ENCODE measurements at places on chromosomes 5 and 9.

DNA sequence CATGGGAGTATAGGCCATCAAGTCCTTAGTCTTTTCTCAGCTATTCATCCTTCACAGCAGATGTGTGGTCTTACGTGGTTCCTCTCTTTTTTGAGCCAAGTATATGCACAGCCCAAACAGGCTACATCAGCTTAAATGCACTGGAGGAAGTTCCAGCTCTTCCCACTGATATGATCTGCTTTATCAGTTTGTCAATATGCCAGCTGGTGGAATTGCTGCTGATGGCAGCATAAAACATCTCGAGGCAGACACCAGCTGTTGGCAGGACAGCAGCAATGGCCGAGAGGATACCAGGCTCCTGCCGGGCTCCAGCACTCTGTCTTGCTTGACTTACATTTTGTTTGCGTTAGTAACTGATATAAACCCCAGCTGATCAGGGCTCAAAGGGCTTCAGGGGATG lies 143.4 kb downstream of the TENT4A start:
- DNase-seq = no peak

DNA sequence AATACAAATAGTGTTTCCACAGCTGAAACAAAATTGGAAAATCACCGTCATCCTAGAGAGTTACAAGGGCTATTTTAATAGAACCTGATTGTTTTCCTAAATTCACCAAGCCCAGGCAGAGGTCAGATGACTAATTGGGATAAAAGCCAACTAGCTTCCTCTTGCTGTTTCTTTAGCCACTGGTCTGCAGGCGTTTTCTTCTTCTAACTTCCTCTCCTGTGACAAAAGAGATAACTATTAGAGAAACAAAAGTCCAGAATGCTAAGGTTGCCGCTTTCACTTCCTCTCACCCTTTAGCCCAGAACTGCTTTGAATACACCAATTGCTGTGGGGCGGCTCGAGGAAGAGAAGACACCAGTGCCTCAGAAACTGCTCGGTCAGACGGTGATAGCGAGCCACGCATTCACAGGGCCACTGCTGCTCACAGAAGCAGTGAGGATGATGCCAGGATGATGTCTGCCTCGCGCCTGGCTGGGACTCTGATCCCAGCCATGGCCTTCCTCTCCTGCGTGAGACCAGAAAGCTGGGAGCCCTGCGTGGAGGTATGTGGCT lies at the start of gene TLR4:
TSS of gene TLR4 (plus strand) at position 380 of the 552 bp plus-strand sequence. CDS start at position 450, 70 bp downstream.
- DNase-seq = peak; percentile 48

DNA sequence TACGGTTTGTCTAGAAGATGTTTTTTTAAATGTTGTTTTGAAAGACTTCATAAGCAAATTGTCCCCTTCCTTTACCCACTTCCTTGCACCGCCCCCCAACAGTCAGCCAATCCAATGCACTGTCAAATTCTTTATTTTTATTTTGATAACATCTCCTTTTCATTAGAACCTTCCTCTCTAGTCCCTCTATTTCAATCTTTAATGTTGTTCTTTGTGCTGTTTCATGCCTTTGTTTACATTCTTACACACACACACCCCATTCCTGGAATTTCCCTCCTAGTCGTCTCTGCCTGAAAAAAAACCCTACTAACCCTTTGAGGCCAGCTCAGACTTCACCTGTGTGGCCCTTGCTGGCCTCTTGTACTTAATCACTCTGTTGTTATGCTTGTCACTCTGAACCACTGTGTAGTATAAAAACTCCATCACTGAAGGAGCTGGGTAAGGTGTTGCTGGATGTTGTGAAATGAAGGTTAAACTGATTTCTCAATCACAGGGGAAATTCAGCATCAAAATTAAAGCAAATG lies 133.4 kb downstream of the UGCG start:
- no peak for DNase-seq

- DNase-seq = no peak
Observed at GRCh38 chr5:15034379-15034778, 162.8 kb upstream of the ANKH start.

DNA sequence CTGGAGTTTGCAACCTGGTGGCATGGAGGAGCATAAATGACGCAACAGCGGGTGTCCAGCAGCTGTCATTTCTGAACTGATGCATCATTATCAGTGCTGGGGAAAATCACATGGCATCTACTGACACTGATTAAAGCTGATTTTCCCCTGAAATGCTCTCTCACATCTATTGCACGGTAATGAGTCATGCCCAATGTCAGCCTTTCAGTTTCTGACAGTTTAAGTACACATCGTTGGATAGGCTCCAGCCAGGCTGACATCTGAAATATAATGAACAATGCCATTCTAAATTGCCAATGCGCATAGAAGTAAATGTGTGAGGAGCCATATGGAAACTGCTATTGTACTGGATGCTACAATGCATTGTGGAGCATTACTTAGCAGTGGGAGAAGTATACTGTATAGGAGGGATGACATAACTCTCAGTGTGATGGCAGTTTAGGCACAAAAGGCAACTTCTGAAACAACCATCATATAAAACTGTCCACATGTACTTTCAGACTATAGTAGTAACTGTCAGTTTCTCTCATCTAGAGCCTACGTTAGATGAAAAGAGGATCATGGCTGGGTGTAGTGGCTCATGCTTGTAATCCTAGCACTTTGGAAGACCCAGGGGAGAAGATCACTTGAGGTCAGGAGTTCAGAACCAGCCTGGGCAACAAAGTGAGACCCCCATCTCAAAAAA lies 389.3 kb upstream of the DMAC1 start:
- DNase-seq = no peak

- DNase-seq = no peak
Observed at GRCh38 chr9:77839459-77840140, 191.5 kb upstream of the GNA14 start.

DNA sequence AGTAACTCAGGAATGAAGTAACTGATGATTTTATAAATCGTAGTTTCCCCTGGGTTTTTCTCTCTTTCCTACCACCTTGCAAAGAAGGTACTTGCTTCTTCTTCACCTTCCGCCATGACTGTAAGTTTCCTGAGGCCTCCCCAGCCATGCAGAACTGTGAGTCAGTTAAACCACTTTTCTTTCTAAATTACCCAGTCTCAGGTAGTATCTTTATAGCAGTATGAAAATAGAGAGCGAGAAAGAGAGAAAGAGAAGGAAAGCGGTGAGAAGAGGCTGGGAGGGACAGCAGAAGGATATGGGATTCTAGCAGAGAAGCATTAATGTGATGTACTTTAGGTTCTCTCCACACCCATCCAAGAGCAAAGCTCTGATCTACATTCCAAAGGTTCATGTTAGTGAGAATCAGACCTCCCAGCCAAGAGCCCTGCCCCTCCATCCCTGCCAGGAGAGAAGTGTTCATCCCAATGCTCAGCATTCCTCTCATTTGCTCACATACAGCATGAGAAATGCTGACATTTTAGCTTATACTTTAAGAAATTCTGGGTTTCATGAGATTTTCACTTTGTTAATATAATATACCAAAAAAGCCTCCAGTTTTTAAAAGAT lies 185.0 kb upstream of the PTGER4 start:
- no peak for DNase-seq

- no peak for DNase-seq
Observed at GRCh38 chr5:10760921-10761184, 181 bp downstream of the DAP start.

GRCh38 chr9:129383019-129383560 lies 205.0 kb upstream of the IER5L start:
- no peak for DNase-seq

- no peak for DNase-seq
Observed at GRCh38 chr9:130756455-130757152, 63.0 kb downstream of the EXOSC2 start.

DNA sequence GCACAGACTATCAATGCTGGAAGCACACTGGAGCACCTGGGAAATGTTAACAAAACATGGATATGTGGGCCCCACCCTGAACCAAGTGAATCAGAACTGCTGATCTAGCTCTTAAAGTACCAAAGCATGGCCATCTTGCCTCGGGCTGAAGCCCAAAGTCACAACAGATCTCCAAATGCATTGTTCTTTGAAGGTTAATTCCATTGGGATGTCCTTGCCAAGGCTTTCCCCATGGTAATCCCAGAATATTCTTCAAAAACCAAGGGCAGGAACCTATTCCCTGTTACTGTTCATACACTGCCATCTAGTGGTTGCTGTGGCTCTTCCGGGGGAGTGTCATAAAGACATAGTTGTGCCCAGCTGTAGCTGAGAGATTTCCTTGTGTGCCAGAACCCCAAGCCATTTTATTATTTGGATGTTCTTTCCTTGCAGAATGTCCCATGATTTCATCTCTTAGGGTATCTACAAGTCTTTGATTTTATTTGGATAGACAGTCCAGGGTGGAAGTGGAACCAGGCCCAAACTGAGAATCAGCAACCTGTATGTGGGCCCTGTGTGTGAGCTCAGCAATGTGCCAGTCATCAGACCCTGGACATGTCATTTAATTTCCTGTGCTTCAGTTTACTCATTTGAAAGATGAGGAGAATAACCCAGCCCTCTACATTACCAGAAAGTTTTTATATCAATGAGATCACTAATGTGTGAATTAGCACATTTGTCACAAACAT lies 290.0 kb downstream of the ACTL7B start:
- DNase-seq = peak; percentile 74

DNA sequence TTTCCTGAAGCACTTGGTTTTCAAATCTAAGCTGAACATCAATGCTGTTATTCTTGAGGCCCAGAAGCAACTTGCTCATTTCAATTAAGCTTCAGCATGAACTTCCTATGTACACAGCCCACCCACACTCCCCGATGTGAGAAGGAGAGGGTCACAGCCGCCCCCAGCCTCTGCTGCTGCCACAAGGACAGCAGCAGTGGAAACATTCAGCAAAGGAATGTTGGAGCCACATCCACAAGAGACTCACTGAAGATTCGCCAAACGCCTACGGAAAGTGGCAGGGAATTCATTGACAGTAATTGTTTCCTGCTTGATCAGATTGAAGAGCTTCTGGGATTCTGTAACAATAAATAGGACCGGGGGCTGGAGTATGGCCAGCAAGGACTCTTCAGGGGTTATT lies 2.9 kb downstream of the TGFBI start:
- DNase-seq = peak; percentile 48

GRCh38 chr5:145787996-145788395 lies 47.1 kb downstream of the PRELID2 start:
- no peak for DNase-seq

DNA sequence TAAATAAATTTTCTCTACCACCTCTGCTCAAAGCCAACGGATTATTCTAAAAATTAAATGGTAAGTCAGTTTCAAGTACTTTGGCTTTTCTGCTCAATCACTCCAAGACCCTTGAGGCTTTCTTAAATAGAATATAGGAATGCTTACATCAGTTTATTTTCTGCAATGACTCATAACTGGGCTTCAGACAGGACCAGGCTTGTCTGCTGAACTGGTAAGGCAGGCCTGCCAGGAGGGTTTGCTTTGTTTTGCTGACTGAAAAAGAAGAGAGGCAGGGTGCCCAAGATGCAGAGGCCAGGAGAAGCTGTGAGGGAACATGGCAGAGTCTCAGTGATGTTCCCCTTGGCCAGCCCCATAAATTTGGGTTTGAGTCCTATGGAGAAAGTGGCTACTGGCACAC lies 60.3 kb upstream of the EPB41L4A start:
- DNase-seq = no peak

- peak; percentile 32 for DNase-seq
Observed at GRCh38 chr9:127974769-127975261, 6.0 kb downstream of the EEIG1 start.

- no peak for DNase-seq
Observed at GRCh38 chr5:145585443-145586148, 249.5 kb downstream of the PRELID2 start.

GRCh38 chr9:124007565-124008302 lies 3.8 kb upstream of the LHX2 start:
- DNase-seq = no peak

DNA sequence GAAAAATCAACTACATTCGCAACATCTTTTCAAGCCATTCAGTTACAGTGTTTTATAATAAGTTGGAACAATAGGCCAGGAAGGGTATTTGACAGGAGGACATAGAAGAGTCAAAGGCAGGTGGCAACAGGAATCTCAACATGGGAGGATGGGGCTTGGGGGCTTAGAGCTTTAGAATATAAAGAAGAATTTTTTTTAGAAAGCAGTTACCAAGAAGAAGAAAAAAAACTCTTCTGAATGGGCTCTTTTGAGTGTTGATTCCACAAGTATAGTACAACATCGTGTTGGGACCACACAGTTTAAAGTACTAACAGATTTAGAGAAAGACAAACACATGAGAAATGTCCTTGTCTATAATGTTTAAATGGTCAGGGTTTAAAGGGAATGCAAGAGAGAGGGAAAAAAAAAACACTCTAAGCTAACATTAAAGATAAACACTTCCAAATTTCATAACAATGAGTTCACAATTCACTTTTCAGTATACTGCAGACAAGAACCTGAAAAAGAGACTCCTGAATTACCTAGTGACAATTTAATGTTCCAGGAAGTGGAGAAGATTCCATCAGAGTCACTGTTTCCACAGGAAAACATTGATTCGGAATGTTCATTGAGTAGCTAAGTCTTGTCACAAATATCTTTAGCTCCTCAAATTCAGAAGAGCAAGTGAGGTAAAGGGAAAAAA lies 282.3 kb downstream of the DEPDC1B start:
- no peak for DNase-seq

GRCh38 chr5:170390472-170390871 lies 1.3 kb upstream of the KCNMB1 start:
- no peak for DNase-seq

DNA sequence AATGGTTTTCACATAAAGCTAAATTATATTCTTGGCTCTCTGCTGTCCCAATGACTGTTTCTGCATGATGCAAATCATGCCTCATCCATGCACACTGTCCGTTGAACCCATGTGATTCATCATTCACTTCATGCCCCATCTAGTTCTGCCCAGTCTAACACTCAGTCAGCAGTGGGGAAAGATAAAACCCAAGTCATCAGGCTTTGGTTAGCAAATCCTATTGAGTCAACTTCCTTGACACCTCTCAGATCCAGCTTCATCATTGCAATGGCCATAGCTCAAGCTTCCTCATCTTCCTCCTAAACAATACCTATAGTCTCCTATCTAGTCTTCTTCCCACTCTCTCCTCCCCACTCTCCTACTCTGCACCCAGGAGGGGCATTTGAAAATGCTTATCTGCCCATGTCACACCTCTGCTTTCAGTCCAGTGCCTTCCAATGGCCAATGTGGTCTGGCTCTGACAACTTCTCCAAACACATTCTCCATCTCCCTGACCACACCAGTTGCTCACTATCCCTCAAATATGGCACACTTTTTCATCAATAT lies 266.0 kb upstream of the TRIM32 start:
- no peak for DNase-seq

GRCh38 chr9:129006328-129007034 lies 21.6 kb downstream of the SH3GLB2 start:
- peak; percentile 65 for DNase-seq

DNA sequence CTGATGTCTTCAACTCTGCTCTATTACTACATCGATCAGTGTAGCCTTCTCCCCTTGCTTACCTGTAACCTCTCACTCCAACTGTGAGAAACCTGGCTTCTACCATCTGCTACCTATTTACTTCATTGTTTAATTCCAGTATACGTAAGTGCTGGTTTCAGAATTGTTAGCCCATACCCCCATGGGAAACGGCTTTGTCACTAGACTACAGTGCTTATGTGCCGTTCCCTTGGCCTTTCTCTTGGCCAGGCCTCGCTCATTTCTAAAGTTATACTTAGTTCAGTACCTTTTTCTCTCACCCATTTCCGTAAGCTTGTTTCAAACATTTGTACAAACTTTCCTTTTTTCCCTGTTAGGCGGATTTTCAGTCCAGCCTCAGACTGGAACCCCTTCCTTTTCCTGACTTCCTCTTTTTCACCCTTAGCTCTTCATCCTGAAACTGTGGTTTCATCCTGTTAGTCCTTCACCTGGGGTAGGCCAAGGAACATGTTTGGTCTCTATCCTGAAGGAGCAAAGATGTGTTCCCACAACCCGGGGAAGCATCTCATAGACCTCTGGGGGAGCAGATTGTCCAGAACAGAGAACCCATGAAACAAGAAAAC lies 21.7 kb downstream of the ALG2 start:
- DNase-seq = no peak
